ENCODE measurements at places on chromosomes 7 and 10. TPM values are rescaled to one million over a fixed set of nuclear protein-coding genes. Genes with fewer than 3 reads are reported as not detected.

- DNase-seq = no peak
- H3K27ac ChIP-seq = no peak overlapping the region
- H3K27me3 ChIP-seq = no peaks in the 10 kb centered on the region
Observed at GRCh38 chr7:35702541-35702940, 7.6 kb upstream of the HERPUD2 start.

DNA sequence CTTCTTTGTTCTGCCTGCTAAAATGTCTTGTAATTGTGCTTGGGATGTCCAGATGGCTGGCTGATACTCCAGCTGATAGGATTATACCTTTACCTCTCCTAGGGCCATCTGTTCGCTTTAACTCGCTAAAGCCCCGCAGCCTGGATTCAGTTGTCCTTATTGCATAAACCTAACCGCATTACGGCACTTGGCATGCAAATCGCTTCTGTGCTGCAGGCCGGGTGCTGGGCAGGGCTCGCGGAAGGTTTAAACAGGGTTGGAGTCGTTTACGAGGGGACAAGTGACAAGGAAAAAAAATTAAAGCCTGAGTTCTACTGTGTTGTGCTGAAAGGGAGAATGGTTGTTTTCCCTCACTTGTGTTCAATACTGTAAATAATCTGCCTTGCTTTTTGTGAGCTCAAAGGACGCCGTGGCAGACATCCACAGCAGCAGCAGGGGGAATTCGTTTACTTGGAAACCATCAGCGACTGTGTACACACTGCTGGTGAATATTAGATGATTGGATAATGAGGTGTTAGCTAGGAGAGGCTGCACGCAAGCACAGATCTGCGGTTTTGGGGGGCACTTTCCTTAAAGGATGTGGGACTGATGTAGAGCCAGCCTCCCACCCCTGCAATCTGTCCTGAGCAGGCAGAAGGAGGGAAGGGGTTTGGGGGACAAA is 93.0 kb downstream of the EBF3 start:
- no peaks in the 10 kb centered on the region for H3K4me1 ChIP-seq
- DNase-seq = peak; percentile 82
- H3K4me3 ChIP-seq = no peak overlapping the region
- H3K27ac ChIP-seq = no peak overlapping the region
- no peaks in the 10 kb centered on the region for H3K36me3 ChIP-seq

GRCh38 chr10:73263693-73264347 is 11.4 kb upstream of the MRPS16 start:
- no peaks in the 10 kb centered on the region for H3K27me3 ChIP-seq
- H3K4me1 ChIP-seq = no peaks in the 10 kb centered on the region
- H3K27ac ChIP-seq = no peak overlapping the region
- H3K36me3 ChIP-seq = no peaks in the 10 kb centered on the region

DNA sequence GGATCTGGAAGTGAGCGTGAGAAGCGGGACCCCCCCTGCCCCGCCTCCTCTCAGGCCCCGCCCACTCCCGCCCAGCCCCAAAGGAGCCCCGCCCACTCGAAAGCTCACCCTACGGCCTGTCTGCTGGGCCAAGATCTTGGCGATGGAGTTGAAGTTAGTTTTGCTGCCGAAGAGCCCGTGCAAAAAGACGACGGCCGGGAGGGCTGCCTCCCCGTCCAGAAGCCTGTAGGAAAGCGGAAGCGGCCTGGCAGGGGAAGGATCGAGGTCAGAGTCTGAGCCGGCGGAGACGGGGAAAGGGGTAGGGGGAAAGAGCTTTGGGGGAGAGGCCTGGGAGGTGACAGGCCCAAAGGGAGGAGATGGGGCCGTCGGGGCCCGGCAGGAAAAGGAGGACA is 386 bp downstream of the ABHD11 start:
- H3K27ac ChIP-seq = peak overlapping the region; percentile 84
- DNase-seq = peak; percentile 74
- H3K4me3 ChIP-seq = peak overlapping the region; percentile 63
- H3K36me3 ChIP-seq = peaks cover 7% of the 10 kb centered on the region
- no peaks in the 10 kb centered on the region for H3K27me3 ChIP-seq
- peaks cover 7% of the 10 kb centered on the region for H3K4me1 ChIP-seq

GRCh38 chr7:155709453-155709852 is 65.0 kb downstream of the RBM33 start:
- DNase-seq = no peak
- H3K4me3 ChIP-seq = no peak overlapping the region
- H3K27me3 ChIP-seq = no peaks in the 10 kb centered on the region
- H3K4me1 ChIP-seq = no peaks in the 10 kb centered on the region

GRCh38 chr10:132469197-132469884 is 68.2 kb upstream of the INPP5A start:
- H3K4me1 ChIP-seq = peaks cover 6% of the 10 kb centered on the region
- no peaks in the 10 kb centered on the region for H3K27me3 ChIP-seq
- DNase-seq = no peak

GRCh38 chr7:157310676-157311185 is 26.1 kb upstream of the DNAJB6 start:
- no peaks in the 10 kb centered on the region for H3K36me3 ChIP-seq
- no peak for DNase-seq
- H3K4me3 ChIP-seq = no peak overlapping the region
- H3K4me1 ChIP-seq = no peaks in the 10 kb centered on the region

DNA sequence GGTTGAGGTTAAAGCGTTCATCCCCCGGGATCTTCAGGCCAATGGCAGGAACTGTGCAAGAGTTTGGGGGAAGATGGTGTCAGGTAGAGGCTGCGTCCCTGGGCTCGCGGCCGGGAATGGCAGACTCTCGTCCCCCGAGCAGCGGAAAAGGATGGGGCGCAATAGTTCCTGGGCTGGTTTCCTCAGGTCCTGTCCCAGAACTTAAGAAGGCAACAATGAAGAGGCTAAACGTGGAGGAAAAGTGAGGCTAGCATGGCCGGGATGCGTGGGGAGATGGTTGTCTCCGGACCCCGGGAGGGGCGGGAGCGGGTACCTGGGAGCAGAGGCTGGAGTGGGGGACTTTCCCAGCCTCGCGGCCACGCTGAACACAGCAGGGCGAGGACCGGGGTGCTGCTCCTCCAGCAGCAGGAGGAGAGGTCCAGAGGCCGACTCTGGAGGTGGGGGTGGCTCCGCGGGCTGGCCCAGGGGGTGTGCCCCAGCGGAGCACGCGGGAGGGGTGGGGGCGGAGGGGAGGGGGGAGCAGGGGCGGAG is 882 bp downstream of the IRF5 start:
- H3K4me3 ChIP-seq = peak overlapping the region; percentile 66
- no peaks in the 10 kb centered on the region for H3K27me3 ChIP-seq
- no peak overlapping the region for H3K27ac ChIP-seq
- peak; percentile 18 for DNase-seq
- peaks cover 3% of the 10 kb centered on the region for H3K4me1 ChIP-seq

- no peak overlapping the region for H3K27ac ChIP-seq
- no peaks in the 10 kb centered on the region for H3K36me3 ChIP-seq
- no peaks in the 10 kb centered on the region for H3K27me3 ChIP-seq
- no peak for DNase-seq
Observed at GRCh38 chr7:119482671-119483070, 790.3 kb upstream of the KCND2 start.

GRCh38 chr7:102390697-102391484 is 5.3 kb upstream of the PRKRIP1 start:
- H3K4me1 ChIP-seq = no peaks in the 10 kb centered on the region
- peaks cover 3% of the 10 kb centered on the region for H3K36me3 ChIP-seq
- peak; percentile 91 for DNase-seq
- no peak overlapping the region for H3K27ac ChIP-seq

GRCh38 chr10:69657430-69657829 is 27.4 kb downstream of the FAM241B start:
- no peaks in the 10 kb centered on the region for H3K36me3 ChIP-seq
- DNase-seq = no peak
- no peak overlapping the region for H3K4me3 ChIP-seq
- H3K4me1 ChIP-seq = no peaks in the 10 kb centered on the region
- no peaks in the 10 kb centered on the region for H3K27me3 ChIP-seq
- H3K27ac ChIP-seq = no peak overlapping the region

DNA sequence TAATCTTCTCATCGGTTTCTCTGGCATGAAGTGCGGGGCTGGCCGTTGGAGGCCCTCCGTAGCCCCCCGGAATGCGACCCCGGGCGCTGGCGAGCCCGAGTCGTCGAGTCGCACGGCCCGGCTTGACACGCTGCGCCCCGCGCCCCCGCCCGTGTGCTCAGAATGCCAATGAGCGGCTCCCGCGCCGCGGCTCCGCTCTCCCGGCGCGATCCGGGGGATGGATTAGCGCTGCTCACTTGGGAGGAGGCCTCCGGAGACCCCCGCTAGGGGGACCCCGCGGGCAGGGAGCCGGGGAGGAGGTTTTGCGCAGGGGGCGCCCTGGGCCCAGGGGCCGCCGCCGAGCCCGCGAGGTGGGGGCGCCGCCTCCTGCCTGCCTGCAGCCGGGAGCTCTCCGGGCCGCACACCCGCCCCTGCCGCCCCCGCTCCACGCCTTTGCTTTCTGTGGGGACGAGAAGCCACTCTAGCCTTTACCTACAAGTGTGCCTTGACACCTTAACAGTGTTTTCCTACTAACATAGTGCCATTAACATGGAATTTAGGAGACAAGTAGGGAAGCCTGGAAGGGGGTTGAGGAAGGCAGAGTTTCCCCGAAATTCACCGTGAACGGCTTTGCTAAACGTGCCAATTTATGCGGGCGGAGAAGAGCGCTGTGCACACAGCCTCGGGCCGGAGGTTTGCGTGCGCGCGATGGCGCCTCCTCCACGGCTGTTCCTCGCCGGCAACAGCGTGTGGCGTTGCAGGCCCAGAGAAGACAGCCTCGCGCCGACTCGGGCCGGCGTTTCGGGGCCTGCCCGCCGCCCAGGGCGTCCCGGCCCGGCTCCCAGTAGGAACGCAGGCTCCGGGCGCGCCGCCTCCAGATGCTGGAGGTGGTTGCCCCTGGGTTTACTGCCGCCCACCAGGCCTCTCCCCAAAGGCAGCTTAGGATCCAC is 7.1 kb downstream of the SHH start:
- DNase-seq = no peak
- H3K4me1 ChIP-seq = no peaks in the 10 kb centered on the region
- no peak overlapping the region for H3K4me3 ChIP-seq
- H3K27me3 ChIP-seq = peaks cover 24% of the 10 kb centered on the region

DNA sequence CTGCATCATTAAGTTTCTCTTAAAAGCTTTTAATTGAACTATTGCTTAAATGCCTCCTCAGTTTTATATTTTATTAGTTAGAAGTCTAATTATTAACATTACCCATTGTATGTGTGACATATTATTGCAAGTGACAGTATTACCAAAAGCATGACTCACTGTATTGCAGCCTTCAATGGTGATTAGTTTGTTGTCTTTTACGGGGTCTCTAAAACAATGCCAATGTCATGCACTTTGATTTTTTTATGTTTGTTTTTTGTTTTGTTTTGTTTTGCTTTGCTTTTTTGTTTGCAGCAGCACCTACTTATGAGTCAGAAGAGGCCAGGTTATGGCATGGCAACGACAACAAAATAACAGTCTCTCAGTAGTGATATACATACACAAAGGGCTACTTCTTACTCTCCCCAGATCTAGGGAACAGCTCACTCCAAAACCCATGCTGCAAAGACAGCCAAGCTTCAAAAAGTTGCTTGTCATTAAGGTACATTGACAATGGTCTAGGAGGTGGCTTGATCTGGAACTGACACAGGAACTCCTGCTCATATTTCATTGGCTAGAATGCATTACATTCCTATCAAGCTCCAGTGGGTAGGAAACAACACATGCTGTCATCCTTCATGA is 293.7 kb upstream of the POM121L12 start:
- no peak overlapping the region for H3K4me3 ChIP-seq
- H3K27ac ChIP-seq = no peak overlapping the region
- H3K27me3 ChIP-seq = no peaks in the 10 kb centered on the region

GRCh38 chr7:107744345-107744750 is 406 bp downstream of the CBLL1 start:
- H3K27me3 ChIP-seq = no peaks in the 10 kb centered on the region
- peak overlapping the region; percentile 96 for H3K27ac ChIP-seq
- peaks cover 39% of the 10 kb centered on the region for H3K4me1 ChIP-seq
- H3K36me3 ChIP-seq = peaks cover 2% of the 10 kb centered on the region
- no peak for DNase-seq

GRCh38 chr7:17146621-17147020 is 151.8 kb upstream of the AHR start:
- no peaks in the 10 kb centered on the region for H3K27me3 ChIP-seq
- H3K36me3 ChIP-seq = no peaks in the 10 kb centered on the region
- H3K27ac ChIP-seq = no peak overlapping the region
- H3K4me3 ChIP-seq = no peak overlapping the region

DNA sequence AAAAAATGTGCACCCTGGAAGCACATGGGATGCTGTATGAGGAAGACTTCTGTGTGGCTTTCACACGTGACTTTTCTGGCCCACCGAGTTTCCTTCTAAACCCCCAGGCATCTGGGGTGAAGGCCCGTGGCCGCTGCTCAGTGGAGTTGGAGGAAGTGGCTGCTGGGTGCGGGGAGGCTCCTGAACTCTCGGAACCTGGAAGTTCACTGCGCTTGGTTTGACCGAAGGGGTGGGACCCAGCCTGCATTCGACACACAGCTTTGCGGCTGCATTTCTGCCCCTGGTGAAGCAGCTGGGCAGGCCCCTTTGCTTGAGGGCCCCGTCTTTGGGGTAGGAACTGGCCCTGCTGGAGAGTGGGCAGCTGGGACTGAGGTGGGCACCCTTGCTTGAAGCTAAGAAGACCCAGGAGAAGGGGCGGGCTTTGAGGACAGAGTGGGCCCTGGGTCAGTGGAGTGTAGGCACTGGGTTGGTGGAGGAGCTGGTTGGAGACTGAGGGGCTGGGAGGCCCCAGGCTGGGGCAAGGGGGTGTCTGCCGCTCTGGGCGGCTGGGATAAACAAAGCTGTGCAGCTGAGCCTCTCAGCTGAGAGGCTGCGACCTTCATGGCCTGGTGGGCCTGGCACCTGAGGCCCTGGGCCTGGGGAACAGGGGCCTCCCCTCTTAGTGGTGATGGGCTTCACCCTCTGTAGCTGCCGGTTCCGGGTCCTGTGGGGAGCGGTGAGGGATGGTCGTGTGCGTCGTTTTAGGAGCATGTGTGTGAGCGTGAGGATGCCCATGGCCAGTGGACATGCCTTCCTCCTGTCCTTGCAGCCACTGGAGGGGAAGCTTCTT is 78.0 kb downstream of the INPP5A start:
- H3K4me3 ChIP-seq = no peak overlapping the region

DNA sequence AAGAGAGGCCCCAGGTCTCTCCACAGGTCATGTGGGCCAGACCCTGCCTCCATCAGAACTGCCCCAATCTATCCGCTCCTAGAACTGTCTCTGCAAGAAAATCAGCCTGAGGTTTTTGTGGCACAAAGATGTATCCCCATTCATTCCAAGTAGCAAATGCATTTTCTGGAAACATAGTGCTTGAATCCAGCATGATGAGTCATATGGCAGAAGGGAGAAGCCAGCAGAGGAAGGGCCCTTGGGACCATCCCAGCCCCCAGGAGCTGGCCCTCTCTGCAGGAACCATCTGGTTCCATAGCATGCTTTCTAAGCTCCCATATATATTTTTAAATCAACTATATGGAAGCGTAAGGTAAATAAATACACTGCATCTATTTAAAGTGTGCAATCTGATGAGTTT is 563.2 kb downstream of the GALNT17 start:
- no peak for DNase-seq
- no peaks in the 10 kb centered on the region for H3K27me3 ChIP-seq
- H3K36me3 ChIP-seq = no peaks in the 10 kb centered on the region
- H3K4me3 ChIP-seq = no peak overlapping the region
- no peak overlapping the region for H3K27ac ChIP-seq

- no peak overlapping the region for H3K27ac ChIP-seq
- H3K4me3 ChIP-seq = no peak overlapping the region
- no peaks in the 10 kb centered on the region for H3K4me1 ChIP-seq
Observed at GRCh38 chr7:85006754-85007153, 180.1 kb downstream of the SEMA3D start.

Gene CXCL12
- 180 TPM for total RNA-seq

Gene OR6B1
- not detected for total RNA-seq

Gene CABCOCO1
- not detected for total RNA-seq

Gene RAPGEF5
- total RNA-seq = 40.9 TPM

Gene EEPD1
- total RNA-seq = 14.5 TPM

Gene TAS2R5
- total RNA-seq = not detected

Gene HDAC9
- total RNA-seq = 4.3 TPM

Gene SLC18A3
- not detected for total RNA-seq
